CD4-positive, alpha-beta T cell (primary cell): ENCODE measurements at places on chromosomes 2 and 18. TPM values are rescaled to one million over a fixed set of nuclear protein-coding genes. Genes with fewer than 3 reads are reported as not detected.

DNA sequence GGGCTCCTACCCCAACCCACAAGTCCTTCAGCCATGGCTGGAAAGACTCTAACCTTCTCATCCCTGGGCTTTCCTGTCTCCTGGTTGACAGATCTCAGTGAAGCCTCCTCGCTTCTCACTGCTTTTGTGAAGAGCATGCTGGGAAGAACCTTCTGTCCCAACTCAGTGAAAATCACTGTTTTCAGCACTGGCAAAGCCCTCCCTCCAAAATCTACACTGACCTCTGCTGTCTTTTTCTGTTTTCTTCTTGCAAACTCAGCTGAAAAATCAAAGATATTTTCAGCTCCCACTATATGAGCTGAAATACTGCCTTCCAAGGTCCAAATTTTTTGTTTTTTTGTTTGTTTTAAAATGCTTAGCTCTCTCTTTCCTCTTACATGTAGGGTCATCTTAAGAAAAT lies 266.3 kb upstream of the AGAP1 start:
- no peak for DNase-seq

GRCh38 chr2:100211521-100211920 lies 69.1 kb upstream of the AFF3 start:
- no peak for DNase-seq

- no peak for DNase-seq
Measured at GRCh38 chr2:238501311-238501710, 74.6 kb downstream of the ASB1 start.

TSPYL6 gene
- not detected for total RNA-seq

- DNase-seq = no peak
Measured at GRCh38 chr2:9261231-9261883, 54.7 kb downstream of the ASAP2 start.

- no peak for DNase-seq
Measured at GRCh38 chr18:79133724-79134123, 64.5 kb downstream of the ATP9B start.
